ENCODE measurements at places on chromosomes 12 and 14. TPM values are rescaled to one million over a fixed set of nuclear protein-coding genes. Genes with fewer than 3 reads are reported as not detected.
A peak's percentile ranks its signal among the peaks of the same experiment; 100 is the strongest.

Gene HOXC10
- 62.0 TPM for total RNA-seq

Gene NFE2
- 0.65 TPM for total RNA-seq

Gene NGB
- not detected for total RNA-seq

Gene TBC1D30
- total RNA-seq = 0.40 TPM

Gene LIMA1
- 11.4 TPM for total RNA-seq

Gene IRAK3
- 4.0 TPM for total RNA-seq

Gene PTCSC3
- total RNA-seq = not detected

Gene NR4A1
- total RNA-seq = 45.1 TPM

Gene PMCH
- total RNA-seq = not detected

- DNase-seq = peak; percentile 61
Observed at GRCh38 chr14:23300687-23301223, 1.9 kb downstream of the PPP1R3E start.

DNA sequence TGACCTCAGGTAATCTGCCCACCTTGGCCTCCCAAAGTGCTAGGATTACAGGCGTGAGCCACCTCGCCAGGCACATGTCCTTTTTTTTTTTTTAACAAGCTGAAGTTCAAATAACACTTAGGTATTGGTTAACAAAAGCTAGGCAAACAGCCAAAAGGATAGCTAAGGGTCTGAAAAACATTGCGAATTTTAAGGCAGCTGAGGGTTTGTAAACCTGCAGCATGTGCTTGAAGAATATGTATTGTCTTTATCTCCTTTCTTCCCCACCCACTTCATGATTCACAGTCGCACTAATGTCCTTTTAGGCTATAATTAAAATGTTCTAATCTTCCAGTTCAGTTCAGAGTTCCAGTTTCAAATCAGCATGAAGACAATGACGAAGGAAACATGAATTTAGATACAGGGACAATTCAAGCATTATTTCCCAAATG is 30.1 kb upstream of the CERS5 start:
- no peak for DNase-seq

GRCh38 chr14:50343434-50343833 is 31.3 kb downstream of the DMAC2L start:
- no peak for DNase-seq

DNA sequence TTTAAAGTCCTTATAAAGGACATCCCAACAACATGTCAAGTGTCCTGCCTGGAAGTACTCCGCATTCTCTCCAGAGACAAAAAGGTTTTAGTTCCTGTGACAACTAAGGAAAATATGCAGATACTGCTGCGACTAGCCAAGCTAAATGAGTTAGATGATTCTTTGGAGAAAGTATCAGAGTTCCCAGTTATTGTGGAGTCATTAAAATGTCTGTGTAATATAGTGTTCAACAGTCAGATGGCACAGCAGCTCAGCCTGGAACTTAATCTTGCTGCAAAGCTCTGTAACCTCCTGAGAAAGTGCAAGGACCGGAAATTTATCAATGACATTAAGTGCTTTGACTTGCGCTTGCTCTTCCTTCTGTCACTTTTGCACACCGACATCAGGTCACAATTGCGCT is 40.2 kb downstream of the RIC8B start:
- no peak for DNase-seq

GRCh38 chr12:52187640-52188039 is 4.2 kb downstream of the KRT80 start:
- no peak for DNase-seq

GRCh38 chr12:12376646-12377448 is 20.0 kb downstream of the BORCS5 start:
- no peak for DNase-seq

- DNase-seq = no peak
Observed at GRCh38 chr12:18581232-18581962, 156.4 kb downstream of the PLCZ1 start.

DNA sequence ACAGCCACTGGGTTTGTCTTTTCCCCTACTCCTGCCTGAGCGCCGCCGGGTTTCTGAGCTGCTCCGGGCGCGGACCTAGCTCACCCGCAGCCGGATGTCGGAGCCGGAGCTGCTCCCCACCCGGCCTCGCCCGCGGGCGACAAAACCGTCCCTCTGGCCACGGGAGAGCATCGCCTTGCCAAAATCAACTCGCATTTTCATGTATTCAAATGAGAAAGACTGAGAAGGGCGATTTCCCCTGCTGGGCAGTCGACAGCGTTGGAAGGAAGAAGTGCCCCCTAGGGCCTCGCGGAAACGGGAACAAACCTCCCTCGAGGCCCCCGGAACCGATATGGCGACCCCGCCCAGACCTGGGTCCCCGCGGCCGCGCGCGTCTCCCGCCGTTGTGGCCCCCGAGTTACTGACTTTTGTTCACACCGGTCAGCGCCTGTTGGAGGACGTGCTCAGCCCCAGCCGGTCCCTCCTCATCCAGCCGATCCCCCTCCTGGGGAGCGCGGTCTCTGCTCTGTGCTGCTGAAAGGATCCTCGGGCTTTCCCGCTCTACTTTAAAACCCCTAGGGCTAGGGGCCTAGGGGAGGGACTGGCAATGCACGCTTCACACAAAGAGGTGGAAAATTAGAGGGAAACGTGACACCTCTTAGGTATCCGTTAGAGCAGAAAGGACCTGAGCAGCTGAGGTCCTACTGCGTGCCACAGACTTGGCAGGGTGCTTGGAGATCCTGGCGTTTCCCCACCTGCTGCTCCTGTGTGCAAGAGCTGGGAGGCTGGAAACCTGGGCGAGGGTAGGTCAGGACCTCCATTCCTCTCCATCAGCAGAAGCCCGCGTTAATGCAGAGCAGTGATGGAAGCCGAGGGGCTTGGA is 4.3 kb downstream of the TTC6 start:
- DNase-seq = no peak

- no peak for DNase-seq
Observed at GRCh38 chr12:10331642-10332239, 24.1 kb downstream of the KLRD1 start.

DNA sequence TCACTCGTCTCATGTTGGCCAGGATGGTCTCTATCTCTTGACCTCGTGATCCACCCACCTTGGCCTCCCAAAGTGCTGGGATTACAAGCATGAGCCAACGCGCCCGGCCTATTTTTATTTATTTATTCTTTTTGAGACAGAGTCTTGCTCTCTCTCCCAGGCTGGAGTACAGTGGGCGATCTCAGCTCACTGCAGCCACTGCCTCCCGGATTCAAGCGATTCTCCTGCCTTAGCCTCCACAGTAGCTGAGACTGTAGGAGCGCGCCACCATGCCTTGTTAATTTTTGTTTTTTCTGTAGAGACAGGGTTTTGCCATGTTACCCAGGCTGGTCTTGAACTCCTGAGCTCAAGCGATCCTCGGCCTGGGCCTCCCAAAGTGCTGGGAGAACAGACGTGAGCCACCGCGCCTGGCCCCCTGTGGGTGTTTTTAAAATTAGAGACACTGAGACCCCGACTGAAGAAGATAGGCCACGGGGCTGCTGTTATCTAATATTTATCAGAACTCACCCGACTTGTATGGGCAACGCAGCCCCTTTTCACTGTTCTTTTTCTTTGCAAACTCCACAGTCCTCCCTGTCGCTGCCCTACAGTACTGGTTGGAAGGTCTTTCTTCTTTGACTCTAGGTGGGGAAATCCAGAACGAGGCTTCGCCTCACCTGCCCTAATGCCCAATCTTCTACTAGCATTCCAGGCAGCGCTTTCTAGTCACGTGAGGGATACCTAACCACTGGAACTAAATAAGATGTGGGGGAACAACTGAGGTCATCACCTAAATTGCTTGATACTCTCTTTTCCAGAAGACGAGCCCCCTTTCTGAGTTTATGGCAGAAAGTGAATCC is 1.4 kb upstream of the GABARAPL1 start:
- no peak for DNase-seq

DNA sequence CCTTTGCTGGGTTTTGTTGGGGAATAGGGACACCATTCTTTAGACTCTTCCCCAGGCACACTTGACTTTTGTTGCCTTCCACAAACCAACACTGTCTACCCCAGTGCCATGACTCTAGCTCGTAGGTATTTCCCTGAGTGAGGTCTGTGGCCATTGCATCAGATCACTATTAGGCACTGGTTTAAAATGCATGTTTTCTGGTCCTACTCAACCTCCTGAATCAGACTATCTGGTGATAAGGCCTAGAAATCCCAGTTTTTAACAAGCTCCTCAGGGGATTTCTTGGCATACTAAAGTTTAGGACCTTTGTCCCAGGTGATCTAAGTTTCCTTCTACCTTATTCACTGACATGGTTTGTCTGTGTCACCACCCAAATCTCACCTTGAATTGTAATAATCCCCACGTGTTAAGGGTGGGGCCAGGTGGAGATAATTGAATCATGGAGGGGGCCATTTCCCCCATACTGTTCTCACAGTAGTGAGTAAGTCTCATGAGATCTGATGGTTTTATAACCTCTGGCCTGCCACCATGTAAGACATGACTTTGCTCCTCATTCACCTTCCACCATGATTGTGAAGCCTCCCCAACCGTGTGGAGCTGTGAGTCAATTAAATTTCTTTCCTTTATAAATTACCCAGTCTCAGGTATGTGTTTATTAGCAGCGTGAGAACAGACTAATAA is 87.8 kb upstream of the PSMC1 start:
- DNase-seq = no peak
